Fibroblast of skin of right quadriceps (primary cell): ENCODE measurements at places on chromosomes 1 and 21.

DNA sequence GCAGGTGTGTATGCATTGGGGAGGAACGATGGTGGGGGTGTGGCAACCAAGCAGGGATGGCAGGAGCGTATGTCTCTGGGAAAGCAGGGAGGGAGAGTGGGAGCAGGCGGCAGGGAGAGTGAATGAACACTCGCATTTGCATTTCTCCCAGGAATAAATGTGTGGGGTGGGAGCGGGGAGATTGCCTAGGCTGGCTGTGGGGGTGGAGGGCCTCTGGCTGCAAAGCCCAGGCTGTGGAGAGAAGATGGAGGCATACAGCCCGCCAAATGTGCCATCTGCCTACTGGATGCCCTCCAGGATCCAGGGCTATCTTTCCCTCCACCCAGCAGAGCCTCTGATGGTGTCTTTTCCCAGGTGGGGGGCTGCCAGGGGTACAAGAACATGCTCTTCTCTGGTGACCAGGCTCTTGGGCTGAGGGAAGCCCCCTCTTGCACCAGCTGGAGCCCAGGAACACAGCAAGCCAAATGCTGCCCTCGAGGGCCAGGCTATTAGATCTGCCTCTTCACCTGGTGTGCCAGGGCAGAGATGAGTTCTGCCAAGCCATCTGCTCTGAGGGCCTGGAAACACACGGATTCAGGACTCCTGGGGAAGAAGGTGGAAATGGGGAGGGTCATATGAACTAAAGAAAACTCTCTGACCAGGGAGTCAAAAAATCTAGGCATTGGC is 1.7 kb upstream of the OPTC start:
- no peak for DNase-seq

DNA sequence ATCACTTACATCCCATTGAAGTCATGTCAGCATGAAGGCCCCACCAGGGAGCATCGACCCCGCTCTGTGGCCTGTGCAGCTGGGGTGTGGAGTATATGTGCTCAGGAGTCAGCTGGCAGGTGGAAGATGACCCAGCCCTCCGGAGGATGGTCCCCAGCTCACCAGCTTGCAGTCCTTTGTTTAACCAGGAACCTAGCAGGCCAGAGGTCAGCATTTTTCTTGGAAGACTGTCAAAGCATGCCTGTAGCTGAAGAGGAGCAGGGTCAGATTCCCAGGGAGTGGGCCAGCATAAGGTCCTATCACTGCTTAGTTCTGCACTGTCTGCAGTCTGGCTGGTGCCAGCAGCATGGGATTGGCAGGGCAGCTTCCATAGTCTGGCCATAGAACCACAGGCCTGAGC is 12.7 kb downstream of the NFASC start:
- no peak for DNase-seq

GRCh38 chr1:200267937-200268336 is 141.9 kb downstream of the ZNF281 start:
- no peak for DNase-seq

DNA sequence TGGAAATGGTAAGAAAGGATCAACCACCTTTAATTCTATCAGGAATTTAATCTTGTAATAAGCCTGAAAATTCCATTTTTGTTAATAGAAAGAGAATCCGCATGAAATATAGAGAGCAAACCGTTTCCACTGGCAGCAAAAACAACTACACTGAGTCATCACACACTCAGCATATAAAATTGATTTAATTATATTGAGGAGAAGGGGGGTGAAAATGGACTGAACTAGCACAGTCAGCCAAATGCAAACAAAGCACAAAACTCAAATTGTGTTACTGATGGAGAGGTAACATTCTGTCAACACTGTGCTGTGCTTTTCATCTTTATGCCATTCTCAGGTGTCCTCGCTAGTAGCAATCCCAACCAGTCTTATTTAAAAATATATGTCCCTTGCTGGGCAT is 1583.9 kb downstream of the MRPL39 start:
- DNase-seq = peak; percentile 3

GRCh38 chr1:244409701-244410100 is 42.0 kb downstream of the ADSS2 start:
- DNase-seq = no peak

DNA sequence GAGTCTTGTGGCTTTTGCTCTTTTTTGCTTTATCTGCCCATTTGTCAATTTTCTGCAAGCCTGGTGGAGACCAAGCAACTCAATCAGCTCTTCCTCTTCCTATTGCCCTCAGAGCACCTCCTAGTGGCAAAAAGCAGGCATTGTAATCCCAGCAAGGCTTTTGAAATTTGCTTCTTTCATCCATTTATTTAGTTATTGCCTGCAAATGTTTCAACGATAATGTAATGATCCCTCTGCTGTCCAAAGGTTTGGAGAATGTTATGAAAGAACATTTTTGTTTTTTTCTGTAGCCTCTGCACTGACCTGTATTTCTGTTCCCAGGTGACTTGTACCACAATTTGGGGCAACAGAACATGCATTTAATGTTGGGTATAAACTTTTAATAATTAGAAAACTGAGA is 127.8 kb downstream of the GABPA start:
- peak; percentile 28 for DNase-seq

DNA sequence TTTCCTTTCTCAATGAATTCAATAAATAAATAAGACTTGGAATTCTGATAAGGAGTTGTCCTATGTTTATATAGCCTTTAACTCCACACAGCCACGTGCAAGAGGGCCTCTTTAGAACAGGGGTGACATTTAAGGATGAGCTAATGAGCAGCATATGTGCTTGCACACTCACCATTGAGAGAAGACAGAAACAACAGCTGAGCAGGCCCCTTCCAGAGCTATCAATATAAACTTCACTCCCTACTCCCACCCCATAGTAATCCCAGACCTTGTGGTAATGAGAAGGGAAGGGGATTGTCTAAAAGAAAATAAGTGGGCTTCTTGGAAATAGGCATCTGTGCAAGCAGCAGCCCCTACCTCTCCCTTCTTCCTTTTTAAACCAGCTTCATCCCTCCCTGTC is 176.0 kb downstream of the SEC16B start:
- no peak for DNase-seq
